Right ventricle myocardium superior (tissue), 1 donor: ENCODE measurements at places on chromosomes 2 and 18.

- no peak for DNase-seq
Observed at GRCh38 chr2:4533806-4534205, 830.4 kb downstream of the DCDC2C start.

GRCh38 chr18:37341473-37342086, 224.0 kb downstream of the CELF4 start:
- no peak for DNase-seq

GRCh38 chr2:139439100-139439499, 658.9 kb upstream of the NXPH2 start:
- DNase-seq: no peak

- no peak for DNase-seq
Observed at GRCh38 chr2:103616891-103617290, 855.1 kb downstream of the TMEM182 start.

DNA sequence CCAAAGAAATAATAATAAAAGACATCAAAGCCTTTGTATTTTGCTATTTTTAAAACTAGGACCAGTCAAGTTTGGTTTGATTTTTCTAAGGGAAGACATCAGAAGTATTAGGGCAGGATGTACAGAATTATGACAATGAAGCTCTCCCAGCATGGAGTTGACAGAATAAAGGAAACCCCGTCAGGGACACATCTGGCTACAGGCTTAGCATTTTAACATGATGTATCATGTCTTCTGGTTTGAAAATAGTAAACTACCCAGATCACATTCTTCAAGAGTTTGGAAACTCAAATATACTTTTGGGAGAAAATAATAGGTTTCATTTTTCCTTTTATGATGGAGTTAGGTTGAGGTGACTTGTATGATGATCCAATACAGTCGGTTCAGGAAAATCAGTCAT, 552.0 kb upstream of the CDH2 start:
- no peak for DNase-seq

GRCh38 chr2:19503406-19503805, 145.0 kb upstream of the OSR1 start:
- DNase-seq: no peak

- DNase-seq: no peak
Observed at GRCh38 chr2:9543557-9543956, 12.1 kb downstream of the ADAM17 start.

GRCh38 chr18:51066273-51066672, 36.3 kb downstream of the SMAD4 start:
- DNase-seq: no peak

GRCh38 chr2:26191316-26192159, 18.6 kb downstream of the GAREM2 start:
- no peak for DNase-seq

- no peak for DNase-seq
Observed at GRCh38 chr2:222232839-222233238, 66.0 kb downstream of the PAX3 start.

DNA sequence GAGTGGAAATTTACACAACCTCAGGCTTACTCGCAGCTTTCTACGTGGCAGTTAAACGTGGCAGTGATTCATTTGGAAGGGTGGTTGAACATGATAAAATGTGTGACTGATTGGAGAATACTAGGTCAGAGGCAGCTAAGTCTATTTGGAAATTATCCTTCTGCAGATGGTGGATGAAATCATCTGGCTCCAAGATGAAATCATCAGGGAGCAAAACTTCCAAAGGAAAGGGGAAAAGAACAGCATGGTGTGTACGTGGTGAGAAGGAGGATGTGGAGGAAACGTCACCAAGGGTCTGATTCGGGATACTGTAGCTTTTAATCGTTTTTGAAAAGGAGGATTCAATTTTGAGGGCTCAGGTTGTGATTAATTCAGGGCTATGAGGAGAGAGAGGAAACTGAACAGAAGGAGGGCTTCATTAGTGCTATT, 47.9 kb downstream of the COL3A1 start:
- no peak for DNase-seq

- DNase-seq: no peak
Observed at GRCh38 chr2:224951723-224952481, 90.4 kb downstream of the DOCK10 start.

GRCh38 chr2:52775674-52776073, 991.9 kb upstream of the CHAC2 start:
- DNase-seq: no peak

- DNase-seq: no peak
Observed at GRCh38 chr2:143600116-143600515, 470.9 kb downstream of the ARHGAP15 start.

DNA sequence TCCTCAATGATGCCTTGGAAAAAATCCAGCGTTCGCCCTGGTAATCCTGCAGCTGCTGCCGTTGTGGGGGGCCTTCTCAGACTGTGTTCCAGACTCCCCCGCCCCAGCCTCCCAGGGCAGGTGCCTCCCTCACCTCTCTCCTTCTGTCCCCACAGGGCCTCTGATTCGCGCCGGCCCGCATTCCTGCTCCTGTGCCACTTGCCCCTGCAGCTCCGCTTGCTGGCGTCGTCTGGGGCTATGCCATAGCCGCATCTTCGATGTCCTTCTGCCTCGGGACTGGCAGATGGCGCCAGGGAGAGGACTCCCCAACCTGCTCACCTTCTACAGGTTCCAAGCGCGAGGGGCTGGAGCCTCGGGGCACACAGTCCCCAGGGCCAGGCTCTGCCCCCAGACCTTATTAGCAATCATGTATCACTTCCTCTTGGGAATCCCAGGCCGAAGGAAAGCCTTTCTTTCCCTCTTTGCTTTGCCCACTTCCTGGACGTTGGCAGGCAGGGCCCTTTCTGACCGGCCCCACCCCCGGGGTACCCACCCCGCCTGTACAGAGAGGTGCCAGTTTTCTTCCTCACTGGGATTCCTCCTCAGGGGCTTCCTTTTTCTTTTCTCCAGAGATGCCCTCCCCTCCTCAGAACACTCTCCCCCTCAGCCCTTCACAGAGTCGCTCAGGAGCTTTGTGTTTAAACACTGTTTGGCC, 4.4 kb downstream of the SPATA3 start:
- DNase-seq: no peak

GRCh38 chr2:98647636-98648035, 39.2 kb downstream of the UNC50 start:
- no peak for DNase-seq

DNA sequence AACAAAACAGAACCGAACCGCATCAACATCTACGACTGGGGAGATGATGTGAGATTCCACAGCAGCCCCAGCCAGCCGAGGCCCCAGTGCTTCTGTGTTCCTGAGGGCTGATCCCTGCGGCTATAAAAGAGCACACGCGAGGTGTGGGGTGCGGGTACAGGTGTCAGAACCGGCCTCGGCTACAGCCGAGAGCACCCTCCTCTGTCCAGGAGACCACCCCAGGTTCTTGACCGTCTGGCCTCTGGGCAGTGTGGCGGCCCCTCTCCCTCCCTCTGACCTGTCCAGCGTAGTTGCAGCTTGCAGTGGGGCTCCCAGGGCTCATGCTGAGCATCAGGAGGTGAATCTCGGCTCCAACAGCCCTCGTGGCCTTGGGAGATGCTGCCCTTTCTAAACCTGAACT, 23.7 kb downstream of the RTP5 start:
- DNase-seq: no peak

GRCh38 chr2:216553482-216554240, 55.0 kb downstream of the RPL37A start:
- DNase-seq: no peak

GRCh38 chr2:128413014-128413717, 94.5 kb upstream of the HS6ST1 start:
- no peak for DNase-seq

DNA sequence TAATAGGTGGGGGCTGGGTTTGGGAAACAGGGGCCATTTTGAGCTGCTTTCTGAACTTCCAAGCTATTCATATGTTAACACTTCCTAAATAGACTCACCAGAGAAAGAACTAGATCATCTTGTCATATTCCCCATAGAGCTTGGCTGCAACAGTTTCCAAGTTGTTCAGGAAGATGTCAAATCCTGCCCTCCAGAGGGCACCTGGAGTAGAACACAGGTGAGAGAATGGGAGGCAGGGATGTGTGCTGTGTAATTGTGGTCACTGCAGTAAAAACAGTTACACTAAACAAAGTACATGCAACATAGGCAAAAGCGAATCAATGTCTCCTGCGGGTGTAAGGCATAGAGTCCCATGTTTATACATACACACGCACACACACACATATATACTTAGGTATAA, 34.5 kb upstream of the LRRC30 start:
- no peak for DNase-seq

- no peak for DNase-seq
Observed at GRCh38 chr2:126662621-126663020, 6.7 kb downstream of the GYPC start.

GRCh38 chr18:9433671-9434121, 41.6 kb upstream of the RALBP1 start:
- DNase-seq: no peak

GRCh38 chr2:196504788-196505187, 134.7 kb upstream of the CCDC150 start:
- no peak for DNase-seq

DNA sequence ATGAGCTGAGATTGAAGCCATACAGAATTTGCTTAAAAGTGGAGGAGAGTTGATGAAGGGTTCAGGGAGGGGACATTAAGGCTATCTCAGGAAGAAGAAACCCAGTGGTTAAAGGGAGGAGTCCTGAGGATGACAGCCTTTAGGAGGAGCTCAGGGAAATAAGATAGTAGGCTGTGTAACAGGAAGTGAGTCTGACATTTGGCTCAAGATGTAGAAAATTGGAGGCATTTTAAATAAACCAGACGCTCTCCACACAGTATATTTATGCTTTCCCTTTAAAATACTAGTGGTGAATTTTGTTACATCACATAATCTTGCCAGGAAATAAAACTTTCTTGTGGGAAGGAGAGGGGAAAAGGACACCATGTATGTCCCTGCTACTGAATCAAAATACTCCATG, 11.6 kb downstream of the KCNH7 start:
- no peak for DNase-seq

DNA sequence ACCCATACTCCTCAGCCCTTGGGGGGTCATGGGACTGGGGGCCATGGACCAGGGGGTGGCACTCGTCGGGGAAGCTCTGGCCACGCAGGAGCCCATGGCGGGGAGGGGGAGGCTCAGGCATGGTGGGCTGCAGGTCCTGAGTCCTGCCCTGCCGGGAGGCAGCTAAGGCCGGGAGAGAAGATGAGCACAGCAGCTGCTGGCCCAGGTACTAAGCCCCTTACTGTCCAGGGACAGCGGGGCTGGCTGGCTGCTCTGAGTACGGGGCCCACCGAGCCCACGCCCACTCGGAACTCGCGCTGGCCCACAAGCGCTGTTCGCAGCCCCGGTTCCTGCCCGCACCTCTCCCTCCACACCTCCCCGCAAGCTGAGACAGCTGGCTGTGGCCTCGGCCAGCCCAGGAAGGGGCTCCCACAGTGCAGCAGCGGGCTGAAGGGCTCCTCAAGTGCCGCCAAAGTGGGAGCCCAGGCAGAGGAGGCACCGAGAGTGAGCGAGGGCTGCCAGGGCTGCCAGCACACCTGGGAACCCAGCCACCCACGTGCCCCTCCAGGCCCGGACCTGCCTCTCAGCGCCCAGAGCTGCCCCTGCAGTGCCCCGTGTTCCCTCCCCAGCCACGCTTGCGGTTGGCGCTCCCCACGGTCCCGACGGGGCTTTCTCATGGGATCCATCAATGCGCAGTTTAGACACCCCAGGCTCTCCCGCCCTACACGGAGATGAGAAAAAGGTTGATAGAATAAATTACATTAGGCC, 33.6 kb upstream of the ZNF236 start:
- no peak for DNase-seq

DNA sequence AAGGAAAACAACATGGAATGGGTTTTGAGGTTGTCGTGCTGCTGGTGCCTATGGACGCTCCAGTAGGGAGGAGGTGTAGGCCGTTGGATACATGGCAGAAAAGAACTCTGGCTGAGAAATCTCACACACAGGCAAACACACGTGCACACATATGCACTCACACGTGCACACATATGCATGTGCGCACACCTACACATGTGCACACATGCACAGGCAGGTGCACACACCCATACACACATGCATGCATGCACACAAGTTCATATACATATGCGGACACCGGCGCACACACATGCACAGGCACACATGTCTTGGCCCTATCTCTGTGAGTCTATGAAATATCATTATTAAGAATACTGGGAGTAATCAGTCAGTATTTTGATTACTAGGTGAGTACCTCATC, 150.4 kb downstream of the LRRC30 start:
- DNase-seq: no peak

DNA sequence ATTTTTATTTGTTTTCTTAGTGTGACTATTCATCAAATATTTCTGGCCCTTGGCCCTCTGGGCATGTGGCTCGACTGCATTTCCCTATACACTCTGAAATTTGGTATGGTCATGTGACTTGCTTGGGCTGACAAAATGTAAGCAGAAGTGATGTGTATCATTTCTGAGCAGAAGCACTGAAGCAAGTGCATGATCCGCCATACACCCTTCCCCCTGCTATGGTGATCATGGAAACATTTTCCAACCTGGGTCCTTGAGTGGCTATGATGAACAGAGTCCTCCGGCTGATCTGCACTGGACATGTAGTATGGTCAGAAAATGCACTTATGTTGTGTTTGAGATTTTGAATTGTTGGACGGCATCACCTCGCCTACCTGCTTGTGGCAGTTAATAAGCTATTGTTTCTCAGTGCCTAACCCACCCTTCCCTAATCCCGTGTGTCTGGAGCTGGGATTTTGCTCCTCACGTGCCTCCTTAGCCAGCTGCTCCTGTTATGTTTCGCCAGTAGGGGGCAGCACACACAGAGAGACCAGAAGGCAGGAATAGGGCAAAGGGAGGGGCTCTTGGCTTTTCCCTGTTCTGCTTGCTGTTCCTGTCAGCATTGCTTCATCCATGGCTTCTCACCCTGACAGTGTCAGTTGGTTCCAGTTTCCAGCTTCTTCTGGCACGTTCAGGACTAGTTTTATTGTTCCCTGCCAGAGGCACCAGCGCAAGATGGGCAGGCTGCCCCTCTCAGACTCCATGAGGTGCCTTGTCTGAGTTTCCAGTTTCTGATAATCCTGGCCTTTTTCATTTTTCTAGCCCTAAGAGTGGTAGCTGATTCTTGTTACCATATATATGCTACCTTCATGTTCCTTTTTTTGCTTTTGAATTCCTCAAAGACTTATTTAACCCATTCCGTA, 207.4 kb downstream of the ARL6IP6 start:
- DNase-seq: peak; percentile 47

DNA sequence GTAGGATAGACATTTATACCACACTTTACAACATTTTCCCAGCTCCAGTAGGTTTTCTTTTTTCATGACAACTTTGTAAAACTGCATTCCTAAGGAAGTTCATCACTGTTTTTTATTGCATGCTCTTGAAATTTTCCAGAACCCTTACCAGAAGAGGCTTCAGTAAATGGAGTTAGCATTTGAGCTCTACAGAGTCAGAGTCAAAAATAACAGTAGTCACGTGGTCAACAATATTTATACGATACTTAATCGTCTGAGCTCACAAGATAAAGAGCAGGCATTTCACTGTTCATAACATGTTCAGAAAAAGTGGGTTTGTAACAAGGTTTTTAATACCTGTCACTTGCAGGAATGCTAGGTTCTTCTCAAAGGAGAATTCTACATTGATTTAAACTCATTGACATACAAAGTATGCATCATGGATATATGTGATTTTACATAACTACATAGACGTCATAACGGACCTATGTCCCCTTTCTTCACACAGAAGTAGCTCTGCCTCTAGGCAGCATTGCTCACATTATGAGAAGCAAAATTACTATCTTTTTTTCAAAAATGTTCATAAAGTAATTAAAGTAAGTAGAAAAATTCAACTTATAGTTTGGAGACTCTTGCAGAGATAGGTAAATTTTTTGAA, 187.0 kb upstream of the COL3A1 start:
- DNase-seq: no peak

GRCh38 chr2:224781400-224781799, 65.2 kb upstream of the CCDC195 start:
- DNase-seq: no peak

GRCh38 chr2:6919901-6920742, 2.9 kb downstream of the RNF144A start:
- no peak for DNase-seq
